ENCODE measurements at places on chromosomes 16 and 17.

DNA sequence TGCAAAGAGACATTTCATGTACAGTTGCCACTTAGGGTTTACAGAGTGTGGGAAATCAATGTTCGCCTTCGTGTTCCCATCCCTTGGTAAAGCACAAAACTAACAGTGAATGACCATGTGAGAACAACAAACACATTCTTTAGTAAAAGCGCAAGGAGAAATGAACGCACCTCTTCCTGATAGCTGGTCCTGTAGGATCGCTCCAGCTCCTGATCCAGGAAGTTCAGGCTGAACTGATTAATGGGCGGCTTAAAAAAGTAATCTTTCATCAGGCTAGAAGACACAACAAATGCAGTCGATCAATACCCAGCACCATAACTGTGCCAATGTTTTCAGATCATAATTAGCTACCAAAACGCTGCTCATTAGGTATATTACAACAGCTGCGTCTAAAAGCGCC is 108.3 kb upstream of the CREBBP start:
- no peak for DNase-seq

DNA sequence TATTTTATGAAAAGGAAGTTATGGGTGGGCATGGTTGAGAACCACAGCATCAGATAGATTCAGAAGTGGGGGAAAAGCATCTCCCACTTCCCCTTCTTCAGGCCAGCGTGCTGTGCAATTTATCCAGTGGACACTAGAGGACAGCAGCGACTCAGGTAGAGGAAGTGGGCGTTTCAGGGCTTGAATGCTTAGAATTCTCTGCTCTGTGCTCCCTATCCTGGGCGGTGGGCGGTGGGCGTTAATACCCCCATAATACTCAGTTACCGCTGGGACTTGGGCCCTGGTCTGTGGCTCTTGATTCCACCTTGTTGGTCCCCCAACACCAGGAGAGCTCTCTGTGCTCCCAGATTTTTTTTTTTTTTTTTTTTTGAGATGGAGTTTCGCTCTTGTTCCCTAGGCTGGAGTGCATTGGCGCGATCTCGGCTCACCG is 3.7 kb upstream of the LYZL6 start:
- no peak for DNase-seq

- no peak for DNase-seq
Observed at GRCh38 chr16:1749152-1750117, 21.9 kb downstream of the NME3 start.

- no peak for DNase-seq
Observed at GRCh38 chr16:354971-355461, 2.5 kb upstream of the AXIN1 start.

- DNase-seq = no peak
Observed at GRCh38 chr17:49638818-49639217, 39.1 kb downstream of the SPOP start.

GRCh38 chr16:87305505-87306391 is 11.4 kb downstream of the C16orf95 start:
- no peak for DNase-seq

GRCh38 chr16:73248316-73248715 is 200.4 kb upstream of the ZFHX3 start:
- no peak for DNase-seq

GRCh38 chr16:84450176-84450865 is 54.1 kb downstream of the MEAK7 start:
- DNase-seq = no peak

DNA sequence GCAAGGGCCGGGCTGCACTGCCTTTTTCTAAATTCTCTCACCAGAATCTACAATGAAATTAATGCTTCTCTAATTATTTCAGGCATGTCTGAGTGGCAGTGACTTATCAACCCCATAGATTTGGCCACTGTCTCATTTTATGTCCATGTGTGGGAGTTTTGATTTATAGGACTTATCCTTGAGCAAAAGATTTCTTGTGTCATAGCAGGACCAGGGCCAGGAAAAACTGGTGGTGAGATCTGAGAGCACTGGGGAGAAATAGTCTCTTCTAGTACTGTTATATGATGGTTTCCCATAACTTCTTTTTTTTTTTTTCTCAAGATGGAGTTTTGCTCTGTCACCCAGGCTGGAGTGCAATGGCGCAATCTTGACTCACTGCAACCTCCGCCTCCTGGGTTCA is 1.5 kb upstream of the KRT23 start:
- no peak for DNase-seq

DNA sequence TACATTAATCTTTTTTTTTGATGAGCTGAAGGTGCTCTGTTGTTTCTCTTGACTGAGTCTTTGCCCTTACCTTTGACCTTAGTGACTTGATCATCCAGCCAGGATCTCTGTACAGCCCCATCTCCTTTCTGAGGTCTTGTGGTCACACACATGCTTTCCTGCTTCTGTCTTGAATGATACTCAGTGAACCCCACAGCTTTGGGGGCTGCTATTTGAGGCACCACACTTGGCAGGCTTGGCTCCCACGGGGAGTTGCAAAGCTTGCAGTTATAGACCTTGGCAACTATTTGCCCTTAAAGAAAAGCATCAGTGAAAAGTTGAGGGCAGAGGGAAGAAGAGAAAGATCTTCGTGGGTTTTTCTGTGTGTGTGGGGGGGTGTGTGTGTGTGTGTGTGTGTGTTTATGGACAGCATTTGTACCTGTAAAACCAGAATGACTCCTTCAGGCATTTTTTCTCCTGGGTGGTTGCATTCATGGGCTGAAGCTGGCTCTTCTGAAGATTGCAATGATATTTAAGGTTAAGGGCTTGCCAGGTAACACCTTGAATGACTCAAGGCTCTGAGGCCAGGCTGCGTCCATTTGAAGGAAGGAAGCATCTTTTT is 101.6 kb downstream of the MSI2 start:
- no peak for DNase-seq

DNA sequence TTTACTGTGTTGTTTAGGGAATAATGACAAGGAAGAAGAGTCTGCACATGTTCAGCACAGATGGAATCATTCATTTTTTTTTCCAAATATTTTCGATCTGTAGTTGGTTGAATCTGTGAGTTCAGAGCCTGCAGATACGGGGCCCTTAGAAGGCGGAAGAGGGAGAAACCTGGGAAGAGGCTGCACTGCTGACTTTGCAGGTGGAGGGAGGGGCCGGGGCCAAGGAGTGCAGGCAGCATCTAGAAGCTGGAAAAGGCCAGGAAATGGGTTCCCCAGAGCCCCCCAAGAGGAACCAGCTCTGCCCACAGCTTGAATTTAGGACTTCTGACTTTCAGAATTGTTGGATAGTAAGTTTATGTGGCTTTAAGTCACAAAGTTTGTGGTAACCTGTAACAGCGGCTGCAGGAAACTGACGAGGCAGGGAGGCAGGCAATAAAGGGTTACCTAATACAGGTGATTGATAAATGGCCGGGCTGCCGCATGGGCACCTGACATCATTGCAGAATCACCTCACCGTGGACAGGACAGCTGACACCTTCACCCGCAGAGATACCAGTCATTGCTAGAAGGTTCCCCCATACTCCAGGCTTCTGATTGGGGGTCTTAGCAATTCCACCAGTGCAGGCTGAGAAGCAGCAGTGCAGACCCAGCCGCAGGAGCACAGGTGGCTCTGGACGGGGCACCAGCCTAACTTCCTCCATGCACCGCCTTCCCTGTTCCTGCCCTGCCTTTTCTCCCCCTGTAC is 181.3 kb downstream of the IRF8 start:
- DNase-seq = no peak

GRCh38 chr17:65953316-65954147 is 238.4 kb downstream of the CEP112 start:
- DNase-seq = no peak

GRCh38 chr17:45129940-45130680 is 2.2 kb downstream of the PLCD3 start:
- DNase-seq = no peak

GRCh38 chr17:19753051-19753509 is 5.0 kb upstream of the ALDH3A1 start:
- peak; percentile 38 for DNase-seq
